ENCODE measurements at places on chromosomes 11 and 22.

DNA sequence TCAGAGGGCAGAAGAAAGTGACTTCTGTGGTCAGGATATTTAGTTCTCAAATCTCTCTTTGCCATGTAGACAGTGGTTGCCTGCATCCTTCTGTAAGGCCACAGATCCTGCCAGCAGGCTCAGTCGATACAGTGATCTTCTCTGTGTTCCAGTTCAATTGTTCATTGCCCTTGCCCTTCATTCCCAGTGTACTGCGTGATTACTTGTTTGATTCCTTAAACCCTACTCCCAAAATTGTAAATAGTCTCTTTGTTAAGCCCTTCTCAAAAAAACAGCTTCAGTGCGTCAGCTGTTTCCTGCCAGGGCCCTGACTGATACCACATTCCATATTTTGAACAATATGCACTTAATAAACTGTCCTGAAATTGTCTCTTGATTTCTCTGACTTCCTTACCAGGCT lies 9.3 kb upstream of the TYR start:
- DNase-seq = no peak

GRCh38 chr22:20232781-20233180 lies 35.3 kb downstream of the RTN4R start:
- no peak for DNase-seq

DNA sequence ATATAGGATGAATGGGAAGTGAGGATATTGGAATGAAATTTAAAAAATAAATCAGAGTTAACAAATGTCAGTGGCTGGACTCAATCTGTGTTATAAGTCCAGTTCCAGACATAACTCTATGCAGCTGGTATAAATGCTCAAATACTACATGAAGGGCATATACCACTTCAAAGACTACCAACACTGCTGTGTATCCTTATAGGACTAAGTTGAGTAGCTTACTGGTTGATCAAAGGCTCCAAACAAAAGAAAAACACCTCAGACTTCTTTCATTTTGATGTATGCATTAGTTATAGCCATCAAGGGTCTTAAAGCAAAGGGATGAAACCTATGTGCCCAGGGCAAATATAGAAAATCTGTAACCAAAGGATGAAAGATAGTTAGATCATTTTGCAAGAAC lies 86.2 kb downstream of the PAK1 start:
- DNase-seq = no peak

DNA sequence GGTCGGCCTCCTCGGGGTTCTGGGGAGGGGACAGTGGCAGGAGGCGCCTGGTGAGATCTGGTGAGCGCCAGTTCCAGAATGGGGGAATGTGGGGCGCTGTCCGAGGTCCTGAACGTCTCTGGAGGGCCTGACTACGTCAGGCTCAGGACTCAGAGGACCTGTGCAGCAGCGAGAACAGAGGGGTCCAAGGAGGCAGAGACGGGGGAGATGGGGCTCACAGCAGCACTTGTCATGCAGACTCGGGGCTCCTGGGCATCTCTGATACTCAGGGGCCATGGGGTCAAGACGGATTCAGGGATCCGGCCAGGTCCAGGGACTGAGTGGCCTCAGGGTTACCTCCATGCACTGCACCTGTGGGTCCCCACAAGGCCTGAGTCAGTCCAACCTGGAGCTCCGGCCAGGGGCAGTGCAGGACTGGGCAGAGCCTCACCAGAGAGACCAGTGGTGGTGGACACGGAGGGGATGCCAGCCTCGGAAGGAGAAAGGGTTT lies 92.2 kb downstream of the BRD1 start:
- DNase-seq = no peak

GRCh38 chr11:66042996-66043906 lies 5.7 kb downstream of the GAL3ST3 start:
- no peak for DNase-seq

DNA sequence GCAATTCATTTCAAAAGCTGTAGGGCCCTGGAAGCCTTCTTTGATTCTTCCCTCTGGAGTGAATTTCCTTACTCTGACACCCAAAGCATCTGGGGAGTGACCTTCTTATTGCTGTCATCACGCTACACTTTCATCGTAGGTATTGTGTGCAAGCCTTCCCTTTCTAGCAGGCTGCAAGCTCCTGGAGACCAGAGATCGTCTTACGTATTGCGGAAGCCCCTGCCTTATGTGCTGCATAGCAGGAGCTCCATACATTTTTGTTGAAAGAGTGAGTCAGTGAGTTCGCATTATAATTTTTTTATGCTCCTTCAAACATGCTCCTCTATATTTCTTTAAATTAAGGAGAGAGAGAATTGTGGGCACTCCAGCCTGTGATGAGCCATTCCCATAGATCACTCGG lies 21.2 kb upstream of the TMEM218 start:
- DNase-seq = no peak

GRCh38 chr22:49203091-49203858 lies 624.4 kb downstream of the BRD1 start:
- DNase-seq = no peak

DNA sequence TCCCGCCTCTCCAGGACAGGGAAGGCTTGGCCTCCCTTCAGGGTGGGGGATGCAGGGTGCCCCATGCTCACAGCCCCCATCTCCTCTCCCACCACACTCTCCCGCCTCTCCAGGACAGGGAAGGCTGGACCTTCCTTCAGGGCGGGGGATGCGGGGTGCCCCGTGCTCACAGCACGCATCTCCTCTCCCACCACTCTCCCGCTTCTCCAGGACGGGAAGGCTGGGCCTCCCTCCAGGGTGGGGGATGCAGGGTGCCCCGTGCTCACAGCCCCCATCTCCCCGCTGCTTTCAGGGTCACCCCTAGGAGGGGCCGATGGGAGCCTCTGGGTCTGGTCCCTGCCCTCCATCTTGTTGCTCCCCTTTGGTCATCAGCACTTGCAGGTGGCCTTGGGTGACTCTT lies 348.0 kb downstream of the CTTN start:
- DNase-seq = no peak

DNA sequence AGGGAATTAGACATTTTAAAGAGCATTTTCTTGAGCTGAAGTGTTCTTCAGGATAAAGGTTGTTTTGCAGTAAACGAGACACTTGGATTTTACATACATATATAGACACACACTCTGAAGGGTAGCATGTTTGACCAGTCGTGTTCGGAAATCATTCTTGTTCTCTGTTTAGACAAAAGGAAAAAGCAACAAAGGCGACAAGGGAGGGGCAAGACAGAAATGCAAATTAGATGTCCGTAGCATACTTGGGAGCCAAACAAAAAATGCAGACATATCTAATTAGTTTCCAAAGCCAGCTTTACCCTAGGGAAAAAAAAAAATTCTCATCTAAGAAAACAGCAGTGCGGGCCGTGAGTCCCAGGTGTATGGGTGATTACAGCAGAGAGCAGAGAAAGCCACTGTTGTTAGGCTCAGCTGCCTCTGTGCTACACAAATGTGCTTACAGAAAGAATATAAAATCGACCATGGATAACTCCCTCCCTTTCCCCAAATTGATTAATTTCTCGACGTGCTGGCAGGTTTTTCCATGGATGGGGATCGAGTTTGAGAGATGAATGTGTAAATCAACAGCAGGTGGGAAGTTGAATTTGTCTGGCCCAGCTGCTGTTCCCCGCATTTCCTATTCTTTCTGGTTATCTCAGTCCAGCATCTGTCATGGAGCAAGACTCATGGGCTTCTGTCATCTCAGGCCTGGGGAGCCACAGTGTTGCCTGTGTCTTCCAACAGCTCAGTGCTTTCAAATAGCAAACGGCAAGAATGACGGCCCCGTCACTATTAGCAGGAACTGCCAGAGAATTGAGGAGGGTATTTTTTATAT lies 176.5 kb upstream of the TTC12 start:
- DNase-seq = no peak

All from NCI-H1436 treated with DMSO at 0.1 percent for 48 hours (cell line).